ENCODE measurements at places on chromosomes 11 and 22. TPM values are rescaled to one million over a fixed set of nuclear protein-coding genes. Genes with fewer than 3 reads are reported as not detected.

DNA sequence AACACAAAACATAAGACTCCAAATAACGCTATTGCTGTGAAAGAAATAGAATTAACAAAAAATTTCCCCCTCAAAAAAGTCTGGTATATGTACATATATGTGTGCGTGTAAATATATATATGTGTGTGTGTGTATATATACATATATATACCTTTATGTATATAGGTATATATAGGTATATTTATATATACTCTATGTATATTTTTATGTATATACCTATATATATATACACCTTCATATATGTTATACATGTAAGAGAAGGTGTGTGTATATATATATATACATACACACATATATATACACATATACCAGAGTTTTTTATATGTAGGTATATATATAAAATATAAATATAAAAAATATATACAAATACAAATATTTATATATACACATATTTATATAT lies 199.2 kb downstream of the RAB38 start:
- DNase-seq: no peak

Gene ABCC8
- total RNA-seq: 3.8 TPM

DNA sequence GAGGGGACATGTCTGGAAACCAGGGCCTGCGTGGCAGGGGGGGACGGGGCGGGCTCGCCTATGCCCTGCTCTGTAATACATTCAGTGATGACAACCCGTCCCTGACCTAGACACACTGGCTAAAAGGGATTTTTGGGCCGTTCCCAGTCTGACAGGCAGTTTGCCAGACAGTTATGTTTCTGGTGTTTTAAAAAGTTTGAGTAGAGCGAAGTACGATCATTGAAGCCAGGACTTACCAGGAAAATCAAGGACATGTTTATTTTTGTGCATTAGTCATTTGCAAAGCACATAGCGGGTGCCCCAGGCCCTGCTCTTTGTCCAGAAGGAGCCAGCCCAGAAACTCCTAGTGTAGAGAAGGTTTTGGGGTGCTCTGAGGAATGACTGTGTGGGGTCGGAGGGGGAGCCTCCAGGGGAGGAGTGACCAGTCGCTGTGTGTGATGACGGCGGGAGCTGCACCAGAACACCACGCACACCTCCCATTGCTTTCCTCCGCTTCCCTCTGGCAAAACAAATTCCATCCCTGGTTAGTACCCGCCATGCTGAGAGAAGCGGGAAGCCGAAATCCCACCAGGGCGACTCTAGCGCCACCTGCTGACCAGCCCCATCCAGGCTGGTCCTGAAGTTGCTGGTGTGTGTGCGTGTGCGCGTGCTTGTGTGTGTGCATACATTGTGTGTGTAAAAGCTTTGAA lies 50.8 kb downstream of the FBLN1 start:
- DNase-seq: peak; percentile 83

Gene TBX10
- total RNA-seq: not detected

Gene NEFH
- total RNA-seq: 0.32 TPM

Gene GP1BB
- total RNA-seq: 2.9 TPM

GRCh38 chr22:37260901-37261336 lies 16.9 kb upstream of the RAC2 start:
- no peak for DNase-seq

GRCh38 chr11:7964873-7965272 lies 374 bp downstream of the NLRP10 start:
- no peak for DNase-seq

GRCh38 chr22:41565403-41566054 lies 4.7 kb downstream of the CSDC2 start:
- no peak for DNase-seq

Gene SLC16A8
- 0.33 TPM for total RNA-seq

DNA sequence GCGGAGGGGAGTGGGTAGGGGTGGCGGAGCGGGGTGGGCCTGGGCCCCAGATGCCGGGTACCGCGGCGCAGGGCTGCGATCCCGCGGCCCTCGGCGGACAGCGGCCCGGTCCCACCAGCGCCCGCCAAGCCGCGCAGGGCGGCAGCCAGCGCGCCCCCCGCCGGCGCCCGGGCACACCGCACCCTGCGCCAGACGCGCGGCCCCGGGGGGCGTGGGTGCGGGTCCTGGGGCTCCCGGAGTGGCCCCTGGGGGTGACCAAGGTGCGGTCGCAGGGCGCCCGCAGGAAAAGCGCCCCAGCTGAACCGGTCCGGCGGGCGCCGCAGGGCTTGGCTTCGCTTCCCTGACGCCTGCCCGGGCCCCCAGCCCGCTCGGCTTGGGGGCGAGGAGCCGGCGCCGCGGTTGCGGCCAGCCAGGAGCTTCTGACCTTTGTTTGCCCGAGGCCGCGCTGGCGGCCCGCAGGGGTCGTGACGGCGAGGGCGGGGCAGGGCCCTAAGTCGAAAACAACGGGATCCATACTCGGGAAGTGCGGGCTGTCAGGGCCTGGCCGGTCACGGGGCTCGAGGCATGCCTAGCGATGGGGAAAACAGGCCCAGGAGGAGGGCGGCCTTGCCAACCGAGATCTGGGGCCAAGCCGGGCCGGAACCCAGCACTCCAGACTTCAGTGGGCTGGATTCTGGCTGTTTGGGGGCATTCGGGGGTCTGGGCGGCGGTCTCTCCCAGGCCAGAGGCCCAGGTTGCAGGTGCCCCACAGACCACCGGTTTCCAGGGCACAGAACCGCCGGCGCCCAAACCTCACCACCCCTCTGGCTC lies 581 bp upstream of the AP5B1 start:
- DNase-seq: no peak

DNA sequence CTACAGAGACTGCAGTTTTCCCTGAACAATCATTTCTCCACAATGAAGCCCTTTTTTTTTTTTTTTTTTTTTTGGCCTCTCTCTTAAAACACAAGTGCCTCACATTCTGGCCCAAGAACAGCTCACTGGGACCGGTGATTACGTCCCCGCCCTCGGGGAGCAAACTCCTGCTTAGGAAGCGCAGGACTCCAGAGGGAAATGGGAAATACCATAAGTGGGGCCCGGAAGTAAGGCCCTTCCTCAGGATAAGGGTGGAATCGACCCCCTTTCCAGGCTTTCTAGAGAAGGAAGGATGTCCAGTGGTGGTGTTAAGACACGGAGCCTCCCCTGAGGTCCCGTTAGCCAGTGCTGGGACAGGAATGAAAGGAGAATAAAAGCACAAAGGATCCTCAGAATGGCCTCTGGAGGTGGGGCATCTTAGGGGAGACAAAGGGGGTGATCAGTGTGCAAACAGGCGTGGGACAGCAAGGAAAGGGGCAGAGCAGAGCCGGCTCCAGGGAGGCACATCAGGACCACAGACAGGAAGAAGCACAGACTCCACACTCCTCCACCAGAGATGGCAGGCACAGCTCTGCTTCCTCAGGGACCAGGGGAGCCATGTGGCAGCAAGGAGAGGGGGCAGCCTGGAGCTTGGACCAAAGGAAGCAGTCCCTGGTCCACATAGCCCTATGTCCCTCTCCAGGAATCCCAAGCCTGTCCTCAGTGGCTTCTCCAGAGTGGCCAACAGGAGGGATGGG lies 61.3 kb downstream of the CHST1 start:
- no peak for DNase-seq

DNA sequence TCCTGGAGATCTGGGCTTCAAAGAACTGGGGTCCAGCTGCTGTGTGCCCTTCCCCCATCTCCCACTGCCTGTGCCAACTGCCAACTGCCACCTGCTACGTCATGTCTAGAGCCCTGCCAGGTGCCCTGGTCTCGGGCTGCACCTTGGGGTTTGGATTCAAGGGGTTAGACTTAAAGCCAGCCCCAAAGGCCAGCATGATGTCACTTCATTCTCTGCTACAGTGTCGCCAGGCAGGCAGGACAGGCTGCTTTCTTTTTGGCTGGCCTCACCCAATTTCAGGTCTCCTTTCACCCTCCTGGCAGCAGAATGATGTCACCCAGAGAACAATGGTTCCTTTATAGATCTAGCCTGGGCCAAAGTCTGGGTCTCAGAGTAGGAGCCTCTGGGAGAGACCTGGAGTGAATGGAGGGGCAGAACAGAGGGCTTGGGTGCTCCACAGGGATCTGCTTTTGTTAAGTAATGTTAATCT lies 79.5 kb upstream of the CRYBB3 start:
- DNase-seq: peak; percentile 62

DNA sequence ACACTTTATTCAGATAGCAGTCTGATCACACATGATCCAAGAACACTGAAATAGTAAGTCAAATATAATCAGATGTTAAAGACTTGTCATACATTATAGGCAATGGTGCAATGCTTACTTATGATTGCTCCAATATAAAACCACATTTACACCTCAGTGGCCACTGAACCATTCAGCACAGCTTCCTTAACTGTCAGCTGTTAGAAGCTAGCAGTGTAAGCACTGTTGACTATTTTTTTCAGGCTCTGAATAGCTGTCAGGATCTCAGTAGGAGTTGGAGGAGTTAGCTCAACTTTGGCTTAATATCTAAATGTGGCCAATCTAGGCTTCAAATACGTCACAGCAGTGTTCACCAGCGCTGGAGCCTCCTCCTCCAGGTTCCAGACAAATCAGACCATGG lies 36.6 kb downstream of the METTL15 start:
- DNase-seq: no peak

DNA sequence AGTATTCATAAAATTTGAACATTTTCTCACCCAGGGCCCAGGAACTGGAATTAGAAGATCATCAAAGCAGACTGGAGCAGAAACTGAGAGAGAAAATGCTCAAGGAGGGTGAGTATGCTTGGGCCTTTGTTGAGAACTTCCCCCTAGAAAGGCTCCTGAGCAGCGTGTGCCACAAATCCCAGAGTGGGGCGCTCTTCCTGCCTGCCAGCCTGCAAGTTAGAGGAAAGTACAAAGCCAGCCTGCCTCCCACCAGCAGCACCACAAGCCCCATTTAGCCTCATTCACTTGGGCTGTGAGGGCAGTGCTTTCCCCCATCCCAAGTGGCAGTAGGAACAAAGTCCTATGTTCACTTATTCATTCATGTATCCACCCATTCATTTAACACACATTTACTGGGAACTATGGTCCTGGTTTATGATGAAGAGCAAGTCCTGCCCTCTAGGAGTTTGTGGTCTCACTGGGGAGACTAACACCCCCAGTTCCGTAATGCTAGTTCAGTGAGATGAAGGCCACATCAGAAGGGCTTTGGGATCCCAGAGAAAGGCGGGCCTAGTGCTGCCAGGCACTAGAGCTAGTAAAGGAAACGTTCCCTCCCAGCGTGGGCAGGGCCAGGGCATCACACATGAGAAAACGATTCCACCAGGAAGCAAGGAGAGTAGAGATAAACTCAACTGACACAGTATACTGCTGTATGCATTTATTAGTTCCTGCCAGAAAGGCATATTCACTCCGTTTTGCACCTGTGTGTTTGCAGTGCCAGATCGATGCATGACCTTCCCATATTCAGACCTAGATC lies 22.4 kb upstream of the PARVA start:
- DNase-seq: no peak

Gene SCGB1D4
- not detected for total RNA-seq

Gene TRIM51
- total RNA-seq: not detected

- DNase-seq: no peak
These were observed 17.6 kb downstream of the GDPD5 start for GRCh38 chr11:75508051-75508561.

DNA sequence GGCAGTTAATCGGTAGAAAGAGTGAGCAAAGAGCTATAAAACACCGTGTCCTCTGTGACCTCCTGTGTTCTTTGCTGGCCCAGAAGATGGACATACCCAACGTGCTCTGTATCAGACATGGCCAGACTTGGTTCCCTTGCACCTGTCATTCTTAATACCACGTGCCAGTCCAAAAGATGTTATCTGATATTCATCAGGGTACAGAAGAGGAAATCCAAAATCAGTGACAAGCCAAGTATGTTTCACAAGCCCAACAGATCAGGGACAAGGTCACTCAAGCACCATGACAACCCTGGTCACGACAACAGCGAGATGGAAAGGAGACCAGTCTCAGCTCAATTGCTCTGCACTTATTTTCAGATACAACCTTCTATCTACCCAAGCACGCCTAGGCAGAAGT lies 3.4 kb downstream of the LRP4 start:
- DNase-seq: no peak

Gene ADAMTS8
- total RNA-seq: 0.44 TPM

Gene PPFIBP2
- total RNA-seq: 43.3 TPM

Gene GRM5
- 0.33 TPM for total RNA-seq

Measured in breast epithelium (tissue), 4 donors.